Stimulated activated CD8-positive, alpha-beta memory T cell treated with anti-CD3 and anti-CD28 coated beads, Interleukin-15, amount 100 ng/mL, for 48 hours (primary cell): ENCODE measurements at places on chromosomes 4 and X.

DNA sequence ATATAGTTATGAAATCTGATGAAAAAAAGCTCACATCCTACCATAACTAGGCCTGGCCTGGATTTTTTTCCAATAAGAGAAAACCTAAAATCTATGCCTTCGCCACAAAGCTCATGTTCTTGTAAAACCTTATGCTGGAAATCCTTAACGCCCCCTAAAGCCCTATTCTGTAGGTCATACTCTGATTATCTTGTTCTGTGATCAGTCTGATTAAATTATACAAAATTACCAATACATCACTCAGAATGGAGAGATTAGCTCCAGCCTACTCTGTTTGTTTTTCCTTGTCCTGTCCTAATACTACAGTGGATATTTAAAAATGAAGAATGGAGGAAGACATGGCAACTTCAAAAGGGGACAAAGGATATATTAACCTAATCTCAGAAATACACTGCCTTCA is 7.2 kb downstream of the ZNF827 start:
- DNase-seq: no peak

DNA sequence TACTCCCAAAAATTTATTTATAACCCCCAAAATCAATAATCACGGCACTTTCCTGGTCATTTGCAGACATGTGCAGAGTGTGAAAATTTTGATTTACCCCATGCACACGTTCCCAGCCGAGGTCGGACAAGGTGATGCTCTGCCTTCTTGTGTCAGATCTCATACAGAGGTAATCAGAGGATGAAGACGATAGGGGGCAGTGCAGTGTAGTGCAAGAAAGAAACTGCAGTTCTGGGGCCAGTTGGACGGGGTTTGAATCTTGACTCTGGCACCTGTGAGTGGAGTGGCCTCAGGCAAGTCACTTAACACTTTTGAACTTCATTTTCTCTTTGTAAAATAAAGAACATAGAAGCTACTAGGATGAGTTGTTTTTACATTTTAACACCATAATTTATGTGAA is 88.4 kb downstream of the FRMPD3 start:
- peak; percentile 16 for DNase-seq

GRCh38 chr4:38860788-38861424 is 4.3 kb upstream of the TLR6 start:
- peak; percentile 21 for DNase-seq

DNA sequence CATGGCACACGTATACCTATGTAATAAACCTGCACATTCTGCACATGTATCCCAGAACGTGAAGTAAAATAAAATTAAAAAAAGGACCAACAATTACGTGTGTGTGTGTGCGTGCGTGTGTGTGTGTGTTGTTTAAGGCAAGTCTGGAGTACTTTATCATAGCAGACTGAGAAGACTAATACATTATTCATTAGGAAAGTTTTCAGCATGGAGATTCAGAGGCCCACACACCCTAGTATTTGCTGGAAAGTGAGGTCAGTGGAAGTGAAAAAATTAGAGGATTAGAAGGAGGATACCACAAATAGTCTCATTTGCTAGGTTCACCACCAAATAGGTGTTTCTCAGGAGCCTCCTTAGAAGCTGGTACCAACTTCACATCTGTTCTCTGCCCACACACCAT is 457.1 kb upstream of the CPEB2 start:
- DNase-seq: no peak

DNA sequence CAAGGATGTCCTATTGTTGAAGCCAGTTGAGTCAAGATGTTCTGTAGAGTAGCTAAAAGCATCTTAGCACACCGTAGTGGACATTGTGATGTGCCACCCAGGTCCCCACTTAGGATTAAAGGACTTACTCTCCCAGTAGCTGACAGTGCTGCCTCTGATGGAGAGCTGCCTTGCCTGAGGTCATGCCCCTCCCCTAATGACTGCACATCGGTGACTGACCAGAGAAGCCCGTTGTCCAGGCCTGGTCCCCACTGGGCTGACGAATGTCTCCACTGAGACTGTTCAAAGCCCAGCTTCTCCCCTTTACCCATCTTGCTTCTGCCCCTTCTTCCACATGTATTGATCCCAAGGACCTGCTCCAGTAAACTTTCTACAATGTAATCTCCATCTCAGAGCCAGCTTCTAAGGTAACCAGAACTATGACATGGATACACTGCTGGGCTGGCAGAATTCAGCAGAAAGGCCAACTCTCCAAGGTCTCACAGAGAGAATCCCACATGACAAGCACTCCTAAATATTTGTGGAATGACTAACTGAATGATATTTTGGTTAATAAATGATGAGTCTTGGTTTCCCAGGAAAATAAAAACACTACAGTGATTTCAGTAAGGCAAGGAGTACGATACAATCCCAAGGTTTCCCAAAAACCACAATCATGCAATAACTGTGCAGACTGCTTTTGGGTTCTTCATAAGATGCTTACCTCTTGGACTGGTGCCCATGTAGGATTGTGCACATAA is 82.4 kb upstream of the TMEM150C start:
- DNase-seq: no peak

DNA sequence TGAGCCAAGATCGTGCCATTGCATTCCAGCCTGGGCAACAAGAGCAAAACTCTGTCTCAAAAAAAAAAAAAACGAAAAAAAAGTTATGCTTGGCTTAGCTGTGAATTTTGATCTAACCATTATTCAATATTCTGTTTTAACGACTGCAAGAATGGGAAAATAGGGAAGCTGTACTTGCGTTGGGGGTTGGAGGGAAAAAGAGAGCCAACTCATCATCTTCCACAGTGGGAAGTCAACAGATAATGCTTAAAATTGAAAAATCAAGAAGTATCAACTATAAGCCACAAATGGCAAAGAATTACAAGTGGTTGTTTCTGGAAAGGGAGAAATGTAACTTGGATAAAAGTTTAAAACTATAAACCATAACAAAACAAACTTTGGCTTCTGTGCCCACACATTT is 2.9 kb downstream of the TEC start:
- no peak for DNase-seq

- DNase-seq: no peak
Measured at GRCh38 chr4:105345838-105346237, 128.0 kb downstream of the PPA2 start.

GRCh38 chrX:38514016-38514854 is 47.1 kb upstream of the TSPAN7 start:
- no peak for DNase-seq

DNA sequence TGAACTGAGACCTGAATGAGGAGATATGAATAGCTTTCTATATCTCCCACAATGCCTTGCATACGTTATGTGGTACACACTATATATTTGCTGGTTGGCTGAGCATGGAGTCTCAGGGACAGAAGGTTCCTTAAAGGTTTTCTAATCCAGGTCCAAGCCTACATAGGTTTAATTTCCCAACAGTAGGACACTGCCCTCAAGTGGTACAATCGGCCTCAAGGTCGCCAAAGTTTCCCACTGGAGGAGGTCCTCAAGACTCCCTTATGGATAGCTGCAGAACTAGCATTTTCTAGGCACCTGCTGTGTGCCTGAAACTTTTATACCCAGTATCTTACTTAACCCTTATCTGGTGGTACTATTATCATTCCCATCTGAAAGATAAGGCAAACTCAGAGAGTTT is 21.0 kb upstream of the EFNB1 start:
- DNase-seq: no peak

GRCh38 chrX:107542500-107542899 is 85.8 kb upstream of the PRPS1 start:
- DNase-seq: no peak

- no peak for DNase-seq
Measured at GRCh38 chr4:32499171-32499570, 1779.0 kb downstream of the PCDH7 start.
